ENCODE measurements at places on chromosomes 3 and 15. TPM values are rescaled to one million over a fixed set of nuclear protein-coding genes. Genes with fewer than 3 reads are reported as not detected.
A peak's percentile ranks its signal among the peaks of the same experiment; 100 is the strongest.

DNA sequence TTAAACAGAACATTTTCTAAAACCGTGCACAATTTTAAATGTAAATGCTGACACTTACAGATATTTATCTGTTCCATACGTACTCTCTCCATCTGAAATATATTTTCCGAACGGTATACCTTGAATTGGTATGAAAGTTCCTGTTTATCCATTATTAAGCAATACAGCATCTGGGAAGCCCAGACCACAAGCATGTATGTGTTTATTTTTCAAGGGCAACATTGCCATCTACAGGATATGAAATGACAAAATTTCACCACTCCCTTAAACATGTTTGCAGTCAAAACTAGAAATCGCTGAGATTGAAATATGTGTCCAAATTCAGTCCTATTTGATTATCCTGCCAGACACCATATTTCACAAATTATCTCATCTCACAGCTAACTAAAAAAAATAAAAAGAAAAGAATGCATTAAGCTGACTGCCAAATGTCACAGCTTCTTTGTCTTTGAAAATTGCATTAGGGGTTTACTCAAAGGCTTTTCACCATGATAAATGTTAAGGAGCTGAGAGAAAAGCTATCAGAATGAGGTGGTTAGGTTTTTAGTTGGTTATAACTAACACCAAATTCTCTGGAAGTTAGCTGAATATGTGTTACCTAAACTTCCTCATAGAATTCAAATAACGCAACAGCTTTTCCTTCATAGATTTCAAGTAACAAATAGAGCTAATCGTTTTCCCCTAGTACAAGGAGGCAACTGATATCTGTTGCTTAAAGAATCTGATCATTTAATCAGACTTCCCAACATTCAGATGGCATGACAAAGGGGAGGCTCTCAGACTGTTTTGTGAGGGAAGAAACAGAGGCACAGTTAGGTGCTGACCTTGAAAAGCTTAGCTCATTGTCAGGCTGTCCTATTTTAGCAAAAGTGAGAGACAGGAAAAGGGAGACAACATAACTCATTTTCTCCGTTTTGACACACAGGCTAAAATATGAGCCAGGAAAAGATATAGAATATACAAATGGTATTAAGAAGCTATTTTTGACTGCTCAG is 533.1 kb downstream of the TBL1XR1 start:
- DNase-seq, result peak; percentile 9

DNA sequence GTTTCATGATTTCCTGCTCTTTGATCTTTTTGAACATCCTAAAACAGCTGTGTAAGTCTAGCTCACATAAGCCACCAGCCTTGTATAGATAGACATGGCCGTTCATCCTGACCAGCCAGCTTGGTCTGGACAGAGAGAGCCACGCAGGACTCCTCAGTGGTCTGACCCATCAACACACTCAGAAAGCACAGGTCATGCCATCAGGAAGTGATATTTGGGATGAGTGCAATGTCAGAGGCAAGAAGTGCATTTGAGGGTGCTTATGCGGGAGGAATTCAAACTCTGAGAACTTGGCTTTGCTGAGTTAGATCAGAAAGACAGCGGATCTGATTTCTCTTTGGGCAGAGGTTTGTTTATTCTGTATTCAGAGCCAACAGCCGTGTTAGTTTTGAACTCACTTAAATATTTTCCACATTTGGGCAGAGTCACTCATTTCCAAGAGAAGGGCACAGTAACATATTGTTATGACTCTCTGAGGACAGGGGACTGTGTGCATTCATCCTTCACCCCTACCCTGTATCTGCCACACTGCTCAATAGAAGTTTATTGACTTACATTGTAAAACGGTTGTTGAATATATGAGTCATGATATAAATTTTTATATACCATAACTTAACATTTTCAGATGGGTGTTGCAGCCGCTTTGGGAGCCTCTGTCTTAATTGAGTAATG is 225.3 kb upstream of the LYSMD4 start:
- no peak for DNase-seq

GRCh38 chr3:129890125-129890524 is 3.4 kb downstream of the TMCC1 start:
- DNase-seq, result peak; percentile 33

DNA sequence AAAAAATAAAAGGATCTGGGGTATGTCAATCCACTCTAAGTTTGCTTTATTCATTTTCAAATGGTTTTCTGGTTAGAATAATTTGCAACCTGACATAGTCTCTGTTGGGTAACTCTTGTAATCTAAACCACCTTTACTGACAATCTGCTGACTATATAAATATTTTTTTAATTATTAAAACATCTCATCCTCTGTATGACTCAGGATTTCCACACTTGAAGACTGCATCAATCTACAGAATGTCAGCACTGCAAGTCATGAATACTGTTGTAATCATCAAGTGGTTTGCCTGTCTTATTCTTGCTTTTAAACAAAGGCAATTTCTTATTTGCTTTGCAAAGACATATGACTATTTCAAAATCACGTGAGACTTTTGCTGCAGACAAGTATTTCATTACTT is 42.1 kb downstream of the VGLL3 start:
- DNase-seq, result no peak

DNA sequence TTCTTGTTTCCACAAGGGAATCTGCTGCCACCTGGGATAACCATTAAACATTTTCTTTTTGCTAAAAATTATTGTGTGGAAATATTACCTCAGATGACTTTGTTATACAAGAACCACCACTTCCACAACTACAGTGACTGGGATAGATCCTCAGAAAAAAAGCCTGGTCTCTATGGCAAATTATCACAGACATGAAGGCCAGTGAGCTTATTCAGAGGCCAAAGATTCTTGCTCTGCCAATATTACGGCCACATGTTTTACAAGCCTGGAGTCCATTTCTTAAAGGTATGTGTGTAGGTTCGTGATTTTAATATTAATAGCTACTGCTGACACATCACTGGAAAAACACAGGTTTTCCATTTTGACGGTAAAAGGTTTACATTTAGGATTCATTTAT is 73.8 kb downstream of the MYO1E start:
- no peak for DNase-seq

- peak; percentile 81 for DNase-seq
These were observed 16.7 kb upstream of the CMTM7 start for GRCh38 chr3:32374788-32375595.

CNTN3 gene
- polyA plus RNA-seq, result not detected

DOCK3 gene
- not detected for polyA plus RNA-seq

- DNase-seq, result no peak
These were observed 7.0 kb downstream of the IQSEC1 start for GRCh38 chr3:13066236-13066635.

CPA3 gene
- 8.5 TPM for polyA plus RNA-seq

DNA sequence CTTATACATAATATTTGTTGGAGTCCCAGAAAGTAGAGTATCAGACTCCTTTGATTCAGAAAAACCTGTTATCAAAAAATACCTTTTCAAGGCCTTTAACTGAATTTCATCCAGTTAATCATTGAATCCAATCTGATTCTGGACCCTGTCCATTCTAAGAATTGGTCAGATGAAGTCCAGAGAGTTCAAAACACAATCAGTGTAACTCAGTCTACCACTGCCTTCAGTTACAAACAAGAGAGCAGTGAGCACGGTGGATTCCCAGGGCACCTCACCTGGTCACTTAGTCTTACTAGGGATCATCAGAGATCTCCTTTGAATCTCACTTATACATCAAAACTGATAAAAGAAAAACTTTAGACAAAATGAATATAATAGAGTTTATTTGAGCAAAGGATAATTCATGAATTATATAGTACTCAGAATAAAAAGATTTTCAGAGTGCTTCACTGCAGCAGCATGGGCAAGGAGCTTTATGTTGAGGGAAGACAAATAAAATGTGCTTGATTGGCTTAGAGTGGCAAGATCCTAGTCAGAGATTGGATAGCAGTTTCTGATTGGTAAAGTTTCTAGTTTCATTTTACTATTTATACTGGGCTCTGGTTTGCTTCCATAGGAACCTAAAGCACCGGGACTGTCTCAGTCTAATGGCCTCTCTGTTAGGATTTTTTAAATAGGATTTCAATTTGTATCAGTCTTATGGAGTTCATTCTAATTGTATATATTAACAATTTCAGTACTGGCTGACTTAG is 474.9 kb upstream of the GOLIM4 start:
- DNase-seq, result no peak

GRCh38 chr3:143657391-143657790 is 190.9 kb downstream of the SLC9A9 start:
- DNase-seq, result no peak

- no peak for DNase-seq
These were observed 14.7 kb downstream of the IGSF11 start for GRCh38 chr3:119019767-119020518.

IMPG2 gene
- polyA plus RNA-seq, result not detected

GRCh38 chr15:75347222-75348033 is 589 bp downstream of the NEIL1 start:
- peak; percentile 85 for DNase-seq

- no peak for DNase-seq
These were observed 11.5 kb upstream of the LMCD1 start for GRCh38 chr3:8490079-8490552.

GRCh38 chr15:34790121-34790520 is 5.2 kb downstream of the ACTC1 start:
- DNase-seq, result no peak

GRCh38 chr3:42511736-42512135 is 9.3 kb downstream of the VIPR1 start:
- no peak for DNase-seq

NTRK3 gene
- 3.6 TPM for polyA plus RNA-seq

- no peak for DNase-seq
These were observed 16.7 kb downstream of the RAB8B start for GRCh38 chr15:63206079-63206478.

- DNase-seq, result no peak
These were observed 4.0 kb downstream of the TMEM212 start for GRCh38 chr3:171847133-171847532.

DNA sequence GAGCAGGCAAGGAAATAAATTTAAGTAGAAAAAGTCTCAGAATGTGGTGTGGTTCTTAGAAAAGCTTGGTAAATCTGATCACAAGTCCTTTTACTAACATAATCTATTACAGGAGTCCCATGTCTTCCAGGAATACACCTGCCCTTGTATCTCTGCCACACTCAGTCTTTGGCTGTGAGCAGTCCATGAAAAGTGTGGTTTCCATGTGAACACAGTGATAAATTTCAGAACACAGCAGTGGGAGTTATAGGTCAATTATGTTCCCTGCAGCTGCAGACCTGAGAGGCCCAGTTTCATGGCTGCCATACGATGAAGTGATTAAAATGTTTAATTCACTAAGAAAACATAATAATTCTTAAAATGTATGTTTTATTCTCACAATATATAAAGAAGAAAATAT is 366.9 kb upstream of the STAC start:
- no peak for DNase-seq

CADM2 gene
- 0.95 TPM for polyA plus RNA-seq

HCLS1 gene
- 30.4 TPM for polyA plus RNA-seq

ST8SIA2 gene
- polyA plus RNA-seq, result 0.01 TPM

DNA sequence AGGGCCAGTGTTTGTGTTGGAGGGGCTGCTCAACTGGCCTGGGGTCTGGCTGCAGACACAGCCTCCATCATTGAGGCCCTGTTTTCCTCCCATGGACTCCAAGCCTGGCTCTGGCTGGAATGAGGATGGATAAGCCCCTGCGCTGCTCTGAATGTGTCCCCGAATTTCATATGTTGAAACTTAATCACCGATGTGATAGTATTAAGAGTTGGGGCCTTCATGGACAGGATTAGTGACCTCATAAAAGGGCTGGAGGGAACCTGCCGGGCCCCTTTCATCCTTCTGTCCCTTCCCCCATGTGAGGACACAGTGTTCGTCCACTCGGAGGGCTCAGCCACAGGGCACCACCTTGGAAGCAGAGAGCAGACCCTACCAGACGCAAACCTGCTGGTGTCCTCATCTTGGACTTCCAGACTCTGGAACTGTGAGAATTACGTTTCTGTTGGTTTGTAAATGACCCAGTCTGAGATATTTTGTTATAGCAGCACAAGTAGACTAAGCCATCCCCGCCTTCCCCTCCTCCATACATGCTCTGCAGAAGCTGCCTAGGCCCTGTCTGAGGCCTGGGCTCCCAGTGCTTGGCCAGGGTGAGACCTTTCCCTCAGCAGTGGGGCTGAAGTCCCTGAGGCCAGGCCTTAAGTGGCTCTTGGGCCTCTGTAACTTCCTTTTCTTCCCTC is 3.8 kb upstream of the LCTL start:
- no peak for DNase-seq

GRIP2 gene
- 1.4 TPM for polyA plus RNA-seq

CHDH gene
- polyA plus RNA-seq, result 8.5 TPM

LMOD3 gene
- 0.09 TPM for polyA plus RNA-seq

GRCh38 chr3:3927965-3928364 is 128.7 kb downstream of the LRRN1 start:
- DNase-seq, result no peak

GRCh38 chr3:123276346-123277006 is 74.7 kb downstream of the SEC22A start:
- no peak for DNase-seq

DNA sequence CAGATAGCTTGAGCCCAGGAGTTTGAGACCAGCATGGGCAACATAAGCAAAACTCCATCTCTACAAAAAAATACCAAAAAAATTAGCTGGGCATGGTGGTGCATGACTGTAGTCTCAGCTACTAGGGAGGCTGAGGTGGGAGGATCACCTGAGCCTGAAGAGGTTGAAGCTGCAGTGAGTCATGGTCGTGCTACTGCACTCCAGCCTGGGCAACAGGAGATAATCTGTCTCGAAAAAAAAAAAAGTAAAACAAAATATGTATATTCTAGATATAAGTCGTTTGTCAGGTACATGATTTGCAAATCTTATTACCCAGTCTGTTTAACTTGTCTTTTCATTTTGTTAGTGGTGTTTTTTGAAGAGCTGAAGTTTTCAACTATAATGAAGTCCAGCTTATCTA is 40.2 kb downstream of the ZNF860 start:
- DNase-seq, result no peak

TTLL13 gene
- polyA plus RNA-seq, result 0.45 TPM

- DNase-seq, result peak; percentile 61
These were observed 32.5 kb upstream of the ZNF445 start for GRCh38 chr3:44510000-44510368.

DNA sequence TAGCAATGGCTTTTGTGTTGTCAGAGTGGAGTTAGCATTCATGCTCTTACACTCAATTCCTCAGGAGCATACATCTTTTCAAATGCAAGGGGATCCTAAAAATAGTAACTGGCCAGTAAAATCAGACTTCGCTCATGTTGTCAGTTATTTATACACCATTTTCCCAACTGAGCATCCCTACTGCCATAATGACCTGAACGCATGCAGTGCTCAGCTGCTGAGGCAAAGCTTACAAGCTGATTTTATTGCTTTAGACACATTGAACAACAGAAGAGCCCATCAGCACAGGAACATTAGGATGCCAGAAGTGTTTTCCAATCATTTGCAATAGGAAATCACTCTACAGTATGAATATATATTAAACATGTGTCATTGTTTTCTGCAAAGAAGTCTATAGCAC is 689.7 kb upstream of the BCHE start:
- no peak for DNase-seq

DNA sequence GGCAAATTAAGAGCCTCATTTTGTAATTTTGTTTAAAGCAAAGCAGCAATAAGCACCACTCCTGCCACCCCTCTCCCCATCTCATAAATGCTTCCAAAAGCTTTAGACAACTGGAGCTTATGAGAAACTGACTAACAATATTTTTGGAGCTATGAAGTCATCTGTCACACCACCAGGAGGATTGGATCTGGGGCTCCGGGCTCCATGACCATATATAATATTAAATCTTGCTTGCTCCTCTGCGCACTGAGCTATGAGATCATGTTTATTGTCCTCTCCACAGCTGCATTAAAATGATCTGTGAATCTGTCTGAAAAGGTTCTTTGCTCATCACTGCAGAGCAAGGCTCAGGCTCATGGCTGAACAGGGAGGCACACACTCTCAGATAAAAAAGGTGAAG is 323.7 kb downstream of the ZNF621 start:
- DNase-seq, result no peak

- no peak for DNase-seq
These were observed 10.9 kb upstream of the RHO start for GRCh38 chr3:129517516-129517915.

LRRIQ4 gene
- polyA plus RNA-seq, result not detected
